ENCODE measurements at places on chromosomes 2 and 18.

DNA sequence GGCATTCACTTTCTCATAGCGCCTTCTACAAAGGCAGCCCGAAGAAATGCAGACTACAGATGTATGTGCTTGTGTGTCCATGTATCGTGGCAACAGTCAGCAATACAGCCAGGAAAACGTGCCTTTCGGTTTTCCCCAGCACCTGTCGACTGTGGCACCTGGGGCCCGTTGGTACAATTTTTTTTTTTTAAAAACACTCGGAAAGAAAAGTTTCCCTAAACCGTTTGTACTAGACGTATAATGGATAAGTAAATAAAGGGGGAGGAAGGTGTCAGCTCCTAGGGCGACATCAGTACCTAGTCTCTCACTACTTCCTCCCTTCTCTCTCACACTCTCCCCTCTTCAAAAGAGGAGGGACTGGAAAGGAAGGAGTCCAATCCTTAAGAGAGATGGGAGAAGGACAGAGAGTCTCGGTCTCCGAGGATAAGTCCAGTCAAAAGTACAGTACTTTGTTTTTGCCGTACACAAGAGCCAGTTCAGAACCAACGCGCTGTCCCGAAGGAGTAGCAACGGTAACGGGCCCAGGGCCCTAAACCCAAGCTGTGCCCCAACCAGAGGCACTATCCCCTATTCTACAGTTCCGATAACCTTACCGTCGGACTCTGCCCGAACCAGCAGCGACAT is 759 bp downstream of the PPP4R3B start:
- peak; percentile 33 for DNase-seq

DNA sequence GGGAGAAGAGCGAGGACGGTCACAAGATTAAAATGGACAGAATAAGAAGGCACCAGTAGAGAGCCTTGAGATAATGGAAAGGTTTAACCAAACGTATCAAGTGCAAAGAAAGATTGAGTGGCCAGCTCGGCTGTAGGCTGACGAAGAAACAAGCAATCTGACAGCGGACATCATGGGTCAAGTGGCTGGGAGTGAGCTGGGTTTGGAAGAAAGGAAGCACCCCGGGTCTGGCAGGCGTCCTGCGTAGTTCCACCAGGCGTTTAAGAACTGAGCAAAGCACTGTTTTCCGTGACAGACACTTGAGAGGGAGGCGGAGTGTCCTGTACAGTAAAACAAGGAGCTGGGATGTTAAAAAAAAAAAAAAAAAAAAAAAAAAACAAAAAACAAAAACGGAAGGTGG is 27.1 kb downstream of the DAPL1 start:
- DNase-seq, result no peak

GRCh38 chr18:54967786-54968185 is 8.5 kb upstream of the CCDC68 start:
- DNase-seq, result no peak

DNA sequence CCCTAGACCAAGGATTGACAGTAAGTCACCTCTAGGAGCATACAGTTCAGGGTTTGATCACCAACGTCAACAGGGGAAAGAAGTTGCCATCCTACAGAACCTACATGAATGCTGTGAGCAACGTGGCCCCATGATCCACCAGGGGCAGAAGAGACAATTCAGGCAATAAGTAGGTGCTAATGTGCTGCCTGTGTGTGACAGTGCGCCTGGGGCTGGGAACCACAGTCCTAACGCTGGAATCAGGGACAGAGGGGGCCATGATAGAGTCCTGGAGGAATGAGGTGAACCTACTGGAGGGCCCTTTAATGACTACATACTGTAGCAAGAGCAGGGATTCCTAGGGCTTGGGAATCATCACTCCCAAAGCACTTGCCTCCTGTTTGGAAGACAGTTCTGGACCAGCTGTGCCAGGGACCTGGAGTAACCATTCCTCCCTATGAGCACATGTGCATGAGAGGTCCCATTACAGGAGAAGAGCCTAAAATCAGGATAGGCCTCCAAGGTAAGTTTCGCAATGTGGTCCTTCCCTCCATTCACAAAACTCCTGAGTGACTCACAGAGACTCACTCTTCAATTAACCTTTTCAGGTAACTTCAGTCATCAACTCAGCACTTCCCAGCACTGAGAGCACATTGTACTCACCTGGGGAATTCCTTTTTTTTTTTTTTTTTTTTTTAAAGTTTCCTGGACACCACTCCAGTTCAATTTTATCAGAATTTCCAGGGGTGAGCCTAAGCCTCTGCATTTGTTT is 214.0 kb downstream of the TMEM163 start:
- DNase-seq, result no peak

DNA sequence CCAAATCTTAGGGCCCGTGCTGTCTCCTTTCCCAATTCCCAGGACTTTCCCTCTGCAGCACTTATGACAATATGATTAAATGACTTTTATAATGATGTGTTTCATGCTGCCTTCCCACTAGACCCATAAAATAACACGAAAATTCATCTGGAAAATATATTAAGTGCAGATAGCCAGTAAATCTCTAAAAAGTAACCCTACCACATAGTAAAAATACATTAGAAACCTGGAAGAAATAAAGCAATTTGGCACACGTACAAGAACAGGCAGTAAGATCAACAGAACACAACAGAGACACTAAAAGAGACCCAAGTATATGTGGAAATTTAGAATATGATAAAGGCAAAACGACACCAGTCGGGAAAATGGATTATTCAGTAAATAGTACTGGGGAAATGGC is 30.2 kb upstream of the POMC start:
- DNase-seq, result no peak

- DNase-seq, result no peak
Measured at GRCh38 chr2:35591886-35592285, 763.7 kb upstream of the CRIM1 start.

GRCh38 chr2:106339609-106340008 is 128.6 kb downstream of the RGPD3 start:
- DNase-seq, result no peak

GRCh38 chr2:85744741-85745601 is 8.8 kb upstream of the ATOH8 start:
- no peak for DNase-seq

DNA sequence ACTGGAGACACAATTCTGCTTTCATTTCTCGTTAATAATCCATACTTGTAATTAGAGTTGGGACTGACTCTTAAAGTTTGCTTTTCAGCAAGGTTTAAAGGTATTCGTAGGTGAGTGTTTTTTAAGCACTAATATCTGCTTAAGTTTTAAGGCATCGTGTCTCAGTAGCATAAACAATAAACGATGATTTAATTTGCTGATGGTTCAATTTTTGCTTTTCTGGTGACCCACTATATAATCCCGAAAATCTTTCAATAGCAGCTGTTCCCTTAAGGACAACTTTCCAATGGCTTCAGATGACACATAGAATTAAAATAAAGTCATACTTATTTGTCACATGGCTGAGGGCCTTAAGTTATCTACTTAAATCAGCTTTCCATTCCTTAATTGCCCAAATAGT is 859.5 kb upstream of the SOX11 start:
- no peak for DNase-seq

DNA sequence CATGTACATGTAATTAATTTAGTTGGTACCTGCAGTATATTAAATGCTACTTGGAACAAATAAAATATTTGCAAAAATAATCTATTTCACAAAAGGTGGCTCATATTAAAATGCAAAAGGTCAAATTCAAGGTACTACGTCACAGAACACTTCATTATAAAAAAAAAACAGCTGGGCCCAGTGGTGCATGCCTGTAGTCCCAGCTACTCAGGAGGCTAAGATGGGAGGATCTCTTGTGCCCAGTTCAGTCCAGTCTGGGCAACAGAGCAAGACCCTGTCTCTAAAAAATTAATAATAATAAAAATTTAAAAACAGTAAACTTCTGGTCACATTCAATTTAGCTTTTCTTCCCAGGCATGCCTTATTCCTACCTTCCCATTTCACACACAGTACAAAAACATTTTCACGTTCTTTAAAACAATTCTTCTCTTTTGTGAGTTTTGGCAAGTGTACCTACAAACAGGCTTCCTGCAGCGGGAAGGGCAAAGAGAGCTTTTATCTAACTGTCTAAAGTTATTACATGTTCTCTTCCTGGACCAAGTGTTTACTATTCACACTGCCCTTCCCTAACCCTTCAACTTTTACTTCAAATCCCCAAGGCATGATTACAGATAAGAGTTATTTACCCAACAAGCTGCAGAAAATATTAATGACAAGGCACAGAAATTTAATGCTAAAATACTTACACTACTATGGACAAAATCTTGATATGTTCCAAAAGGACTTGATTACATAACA is 10.7 kb downstream of the BAZ2B start:
- no peak for DNase-seq

- DNase-seq, result no peak
Measured at GRCh38 chr2:139798391-139798790, 1018.2 kb upstream of the NXPH2 start.

GRCh38 chr2:231053846-231054245 is 2.8 kb upstream of the PSMD1 start:
- no peak for DNase-seq

- DNase-seq, result no peak
Measured at GRCh38 chr2:25204190-25204838, 35.9 kb upstream of the POMC start.

DNA sequence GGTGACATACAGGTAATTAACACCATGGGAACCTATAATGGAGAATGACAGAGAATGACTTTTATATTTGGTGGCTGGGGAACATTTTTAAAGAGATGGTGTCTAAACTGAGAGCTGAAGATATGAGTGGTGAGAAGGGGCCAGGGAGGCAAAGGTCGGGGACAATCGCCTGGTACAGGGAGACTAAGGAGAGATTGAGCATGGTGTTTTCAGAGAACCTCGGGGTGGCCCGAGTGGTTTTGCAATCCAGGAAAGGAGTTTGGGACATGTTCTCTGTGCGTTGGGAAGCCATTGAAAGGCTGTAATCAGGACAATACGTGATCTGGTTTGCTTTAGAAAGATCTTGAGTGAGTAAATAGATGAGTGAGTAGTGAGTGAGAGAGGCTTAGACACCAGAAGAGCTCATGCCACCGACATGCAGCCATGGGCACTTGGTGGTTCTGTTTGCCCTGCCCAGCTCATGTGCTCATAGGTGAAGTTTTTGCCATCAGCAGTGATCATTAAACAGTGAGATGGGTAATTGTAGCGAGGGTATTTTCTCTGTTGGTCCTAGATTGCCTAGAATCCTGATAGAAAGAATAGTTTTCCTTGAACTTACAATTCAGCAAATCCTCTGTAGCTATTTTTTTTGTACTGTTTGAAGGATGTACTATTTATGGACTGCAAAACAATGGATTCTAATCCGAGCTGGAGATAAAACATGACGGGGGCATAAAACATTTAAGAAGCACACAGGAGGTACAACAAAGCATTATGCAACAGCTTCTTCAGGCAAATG is 114.7 kb downstream of the SH3RF3 start:
- no peak for DNase-seq

DNA sequence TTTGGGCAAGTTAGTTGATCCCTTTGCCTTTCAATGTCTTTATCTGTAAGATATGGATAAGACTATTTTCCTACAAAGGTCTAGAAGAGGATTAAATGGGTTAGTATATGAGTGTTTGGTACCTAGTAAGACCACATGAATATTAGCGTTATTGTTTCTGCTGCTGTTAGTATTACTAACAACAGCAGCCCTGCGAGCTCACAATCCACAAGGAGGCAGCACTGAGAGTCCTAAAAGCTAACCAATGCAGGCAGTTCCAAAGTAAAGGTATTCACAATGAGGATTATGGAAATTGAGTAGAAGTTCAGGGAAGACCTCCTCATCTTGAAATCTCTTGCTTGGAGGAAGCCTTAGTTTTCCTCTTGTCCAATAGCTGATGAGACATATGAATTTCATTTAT is 248.9 kb downstream of the TDRD15 start:
- DNase-seq, result no peak

DNA sequence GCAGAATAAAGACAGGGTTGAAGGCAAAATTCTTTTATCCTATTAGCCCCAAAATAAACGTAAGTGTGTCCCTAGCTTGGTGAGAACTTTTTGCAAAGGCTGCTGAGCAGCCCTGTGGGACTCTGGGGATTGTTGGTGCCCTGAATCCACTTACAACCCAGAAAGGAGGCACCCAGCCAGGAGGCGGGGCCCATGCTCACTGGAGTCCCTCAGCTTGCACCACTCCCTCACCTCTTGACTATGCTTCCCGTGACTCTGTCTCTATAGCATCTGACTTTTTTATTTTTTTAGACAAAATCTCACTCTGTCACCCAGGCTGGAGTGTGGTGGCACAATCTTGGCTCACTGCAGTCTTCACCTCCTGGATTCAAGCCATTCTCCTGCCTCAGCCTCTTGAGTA is 15.8 kb upstream of the COL6A3 start:
- DNase-seq, result no peak

DNA sequence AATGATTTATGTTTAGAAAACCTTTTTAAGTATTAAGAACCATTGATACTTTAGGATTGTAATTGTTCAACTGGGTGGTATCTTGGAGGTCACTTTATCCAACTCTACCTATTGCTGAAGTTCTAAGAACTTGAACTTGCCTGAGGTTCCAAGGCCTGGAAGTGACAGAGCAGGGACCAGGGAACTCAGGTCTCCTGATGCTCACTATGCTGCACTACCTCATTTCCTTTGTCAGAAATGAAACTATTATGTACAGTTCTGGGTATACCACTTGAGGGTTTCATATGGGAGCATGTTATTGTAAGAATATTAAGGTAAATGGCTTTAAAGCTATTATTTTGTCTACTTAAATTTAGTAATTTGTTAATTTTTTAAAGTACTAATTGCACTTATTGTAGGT is 3.0 kb downstream of the MBD5 start:
- DNase-seq, result no peak

DNA sequence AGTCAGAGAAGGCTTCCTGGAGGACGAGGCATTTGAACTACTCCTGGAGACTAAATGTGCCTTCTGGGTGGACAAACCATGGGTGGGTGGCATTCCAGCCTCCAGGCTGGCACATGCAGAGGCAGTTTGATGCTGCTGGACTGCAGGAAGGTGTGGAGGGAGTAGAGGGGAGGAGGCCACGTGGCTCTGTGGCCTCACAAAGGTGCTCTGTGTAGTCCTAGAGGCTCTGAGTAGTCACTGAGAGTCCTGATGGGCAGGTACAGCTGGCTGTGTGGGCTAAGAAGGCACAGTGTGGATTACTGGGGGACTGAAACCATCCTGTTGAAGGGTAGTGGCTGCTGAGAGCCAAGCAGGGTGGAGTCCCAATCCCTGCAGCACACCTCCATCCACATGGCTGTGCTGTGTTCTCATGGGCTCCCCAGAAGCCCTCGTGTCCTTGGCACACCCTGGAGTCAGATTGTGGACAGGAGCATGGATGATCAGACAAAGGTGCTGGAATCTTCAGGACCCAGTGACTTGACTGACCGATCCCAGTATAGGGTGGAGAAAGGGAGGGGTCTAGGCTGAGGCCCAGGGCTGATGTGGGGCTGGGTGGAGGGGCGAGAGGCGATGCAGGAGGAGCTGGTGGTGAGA is 87.4 kb upstream of the HS6ST1 start:
- no peak for DNase-seq

Measured in effector memory CD4-positive, alpha-beta T cell (primary cell).